NCI-H1105 (cell line): ENCODE measurements at places on chromosomes 16 and 17.

DNA sequence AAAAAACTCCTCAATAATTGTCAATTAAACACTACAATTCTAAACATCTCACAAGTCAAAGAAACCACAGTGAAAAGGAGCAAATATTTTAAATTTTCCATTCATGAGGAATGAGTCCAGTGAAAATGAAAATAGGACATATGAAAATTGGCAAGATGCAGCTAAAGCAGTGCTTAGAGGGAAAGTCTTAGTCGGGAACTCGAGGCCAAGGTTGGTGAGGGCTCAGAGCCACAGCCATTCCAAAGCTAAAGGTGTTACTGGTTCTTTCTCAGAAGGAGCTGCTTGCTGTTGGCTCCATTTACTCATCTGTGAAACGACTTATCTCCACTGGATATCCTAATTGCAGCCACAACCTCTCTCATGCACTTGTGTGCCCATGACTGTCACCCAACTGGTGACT, 6.5 kb downstream of the SLC38A8 start:
- DNase-seq: no peak

- peak; percentile 26 for DNase-seq
These were observed 2.7 kb upstream of the IRX5 start for GRCh38 chr16:54928016-54928356.

GRCh38 chr16:66612422-66612821, 7.9 kb downstream of the CMTM3 start:
- DNase-seq: no peak

DNA sequence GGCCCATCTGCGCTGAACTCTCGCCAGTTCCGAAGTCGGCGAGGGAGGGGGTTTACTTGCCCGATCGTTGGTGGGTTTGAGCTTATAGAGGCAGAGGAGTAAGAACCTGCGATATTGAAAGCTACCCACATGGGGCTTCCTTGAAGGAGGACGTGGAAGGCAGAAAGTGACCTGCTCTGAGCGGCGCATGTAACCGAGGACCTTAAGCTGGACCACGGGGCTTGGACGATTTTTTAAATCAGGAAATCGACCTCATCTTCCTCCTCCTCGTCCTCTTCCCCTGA, 2.0 kb downstream of the PRAC2 start:
- no peak for DNase-seq

- peak; percentile 11 for DNase-seq
These were observed 781 bp downstream of the RSKR start for GRCh38 chr17:28612936-28613872.

DNA sequence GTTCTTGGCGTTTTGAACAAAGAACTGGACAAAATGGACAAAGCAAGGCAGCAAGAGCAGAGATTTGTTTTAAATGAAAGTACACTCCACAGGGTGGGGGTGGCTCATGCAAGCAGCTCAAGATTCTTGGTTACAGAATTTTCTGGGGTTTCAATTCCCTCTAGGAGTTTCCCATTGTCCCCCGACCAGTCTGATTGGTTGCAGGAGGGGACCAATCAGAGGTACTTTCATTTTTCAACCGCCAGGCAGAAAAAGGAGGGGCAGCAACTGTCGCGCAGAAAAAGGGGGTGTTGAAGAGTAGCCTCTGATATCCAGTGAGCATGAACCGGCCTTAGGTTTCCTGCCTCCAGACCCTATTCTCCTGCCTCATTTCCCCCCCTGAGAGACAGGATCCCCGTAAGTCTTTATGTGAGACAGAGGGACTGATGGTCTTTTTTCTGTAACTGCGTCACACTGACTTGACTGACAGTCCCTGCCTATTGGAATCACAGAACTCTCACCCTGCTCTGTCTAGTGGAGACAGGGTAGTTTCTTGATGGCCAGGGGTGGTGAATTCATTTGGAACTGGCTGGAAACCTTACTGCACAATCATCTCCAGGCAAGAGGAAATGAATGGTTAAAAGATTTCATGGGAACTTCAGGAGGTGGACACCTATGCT, 59.4 kb upstream of the ALOX12 start:
- DNase-seq: no peak

DNA sequence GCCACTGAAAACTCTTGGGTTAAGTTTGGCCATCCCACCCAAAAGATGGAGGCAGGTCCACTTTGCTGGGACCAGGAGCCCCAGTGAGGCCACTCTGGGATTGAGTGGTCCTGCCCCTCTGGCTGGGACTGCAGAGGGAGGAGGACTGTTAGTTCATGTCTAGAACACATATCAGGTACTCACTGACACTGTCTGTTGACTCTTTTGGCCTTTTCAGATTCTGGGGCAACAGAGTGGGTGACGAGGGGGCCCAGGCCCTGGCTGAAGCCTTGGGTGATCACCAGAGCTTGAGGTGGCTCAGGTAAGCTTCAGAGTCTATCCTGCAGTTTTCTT, 19.5 kb upstream of the CYLD start:
- DNase-seq: no peak

- no peak for DNase-seq
These were observed 103.4 kb downstream of the ZNF18 start for GRCh38 chr17:11893862-11894261.
